CD8-positive, alpha-beta memory T cell (primary cell): ENCODE measurements at places on chromosomes 7 and 10.
A peak's percentile ranks its signal among the peaks of the same experiment; 100 is the strongest.

DNA sequence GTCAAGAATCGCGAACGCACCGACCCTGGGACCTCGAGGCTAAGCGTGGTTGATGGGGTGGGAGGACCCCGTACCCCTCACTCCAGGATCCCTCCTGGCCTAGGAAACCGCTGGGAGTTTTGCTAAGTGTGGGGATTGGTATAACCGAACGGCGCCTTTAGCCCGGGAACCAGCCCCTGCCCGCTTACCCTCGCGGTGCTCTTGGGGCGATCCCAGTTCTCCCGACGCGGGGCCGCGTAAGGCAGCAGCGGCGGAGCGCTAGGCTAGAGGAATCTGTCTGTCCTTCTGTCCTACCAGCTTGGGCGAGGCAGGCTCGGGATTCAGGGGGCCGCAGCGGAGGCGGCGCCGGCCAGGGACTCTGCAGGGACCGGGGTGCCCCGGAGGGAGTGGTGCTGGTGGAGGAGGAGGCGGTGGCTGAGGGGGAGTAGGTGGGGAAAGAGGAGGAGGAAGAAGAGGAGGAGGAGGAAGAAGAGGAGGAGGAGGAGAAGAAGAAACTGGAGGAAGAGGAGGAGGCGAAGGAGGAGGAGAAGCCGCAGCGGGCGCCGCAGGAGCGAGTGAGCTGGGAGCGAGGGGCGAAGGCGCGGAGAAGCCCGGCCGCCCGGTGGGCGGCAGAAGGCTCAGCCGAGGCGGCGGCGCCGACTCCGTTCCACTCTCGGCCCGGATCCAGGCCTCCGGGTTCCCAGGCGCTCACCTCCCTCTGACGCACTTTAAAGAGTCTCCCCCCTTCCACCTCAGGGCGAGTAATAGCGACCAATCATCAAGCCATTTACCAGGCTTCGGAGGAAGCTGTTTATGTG lies 439 bp upstream of the EMX2 start:
- no peak for DNase-seq

- DNase-seq, result no peak
Observed at GRCh38 chr10:11757454-11757820, 15.3 kb downstream of the ECHDC3 start.

DNA sequence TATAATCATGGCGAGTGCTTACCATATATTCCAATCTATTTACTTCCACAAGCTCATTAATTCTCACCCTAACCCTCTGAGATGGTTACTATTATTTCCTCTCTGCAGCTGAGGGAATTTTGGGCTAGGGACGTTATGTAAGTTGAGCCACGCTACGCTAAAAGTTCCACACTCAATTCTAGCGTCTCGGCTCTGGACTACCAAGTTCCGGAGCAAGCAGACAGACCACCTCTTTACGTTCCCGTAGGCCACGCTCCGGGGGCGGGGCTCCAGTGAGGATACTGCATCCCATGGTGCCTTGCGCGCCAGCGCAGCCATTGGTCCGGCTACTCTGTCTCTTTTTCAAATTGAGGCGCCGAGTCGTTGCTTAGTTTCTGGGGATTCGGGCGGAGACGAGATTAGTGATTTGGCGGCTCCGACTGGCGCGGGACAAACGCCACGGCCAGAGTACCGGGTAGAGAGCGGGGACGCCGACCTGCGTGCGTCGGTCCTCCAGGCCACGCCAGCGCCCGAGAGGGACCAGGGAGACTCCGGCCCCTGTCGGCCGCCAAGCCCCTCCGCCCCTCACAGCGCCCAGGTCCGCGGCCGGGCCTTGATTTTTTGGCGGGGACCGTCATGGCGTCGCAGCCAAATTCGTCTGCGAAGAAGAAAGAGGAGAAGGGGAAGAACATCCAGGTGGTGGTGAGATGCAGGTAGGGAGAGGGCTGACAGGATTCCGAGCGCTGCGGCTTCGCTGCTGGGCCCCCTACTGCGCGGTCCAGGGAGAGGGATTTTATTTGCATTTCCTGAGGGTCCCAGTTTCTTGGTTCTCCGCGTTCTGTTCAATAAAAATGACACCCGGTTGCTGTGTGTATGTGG lies at the start of gene KIF11:
KIF11 (plus strand) TSS at position 370 of the 858 bp plus-strand sequence; CDS start at position 616, 246 bp downstream.
- peak; percentile 97 for DNase-seq

GRCh38 chr7:124791426-124791825 lies 25.8 kb upstream of the GPR37 start:
- no peak for DNase-seq

DNA sequence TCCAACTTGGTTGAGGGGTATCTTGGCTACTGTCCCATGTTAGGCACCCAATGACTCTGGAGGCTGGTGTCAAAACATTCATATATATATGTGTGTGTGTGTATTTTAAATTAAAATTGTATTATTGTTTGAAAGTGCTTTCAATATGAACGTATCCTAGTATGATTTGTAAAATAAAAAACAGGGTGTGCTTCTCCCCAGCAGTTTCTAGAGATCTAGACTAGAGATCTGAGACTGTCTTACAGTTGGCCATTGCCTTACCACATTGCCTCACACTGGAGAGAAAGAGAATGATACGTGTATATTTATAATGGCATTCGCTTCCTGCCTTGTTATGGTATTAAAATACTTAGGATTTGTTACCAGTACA lies 1.2 kb downstream of the BAG3 start:
- DNase-seq, result peak; percentile 51

DNA sequence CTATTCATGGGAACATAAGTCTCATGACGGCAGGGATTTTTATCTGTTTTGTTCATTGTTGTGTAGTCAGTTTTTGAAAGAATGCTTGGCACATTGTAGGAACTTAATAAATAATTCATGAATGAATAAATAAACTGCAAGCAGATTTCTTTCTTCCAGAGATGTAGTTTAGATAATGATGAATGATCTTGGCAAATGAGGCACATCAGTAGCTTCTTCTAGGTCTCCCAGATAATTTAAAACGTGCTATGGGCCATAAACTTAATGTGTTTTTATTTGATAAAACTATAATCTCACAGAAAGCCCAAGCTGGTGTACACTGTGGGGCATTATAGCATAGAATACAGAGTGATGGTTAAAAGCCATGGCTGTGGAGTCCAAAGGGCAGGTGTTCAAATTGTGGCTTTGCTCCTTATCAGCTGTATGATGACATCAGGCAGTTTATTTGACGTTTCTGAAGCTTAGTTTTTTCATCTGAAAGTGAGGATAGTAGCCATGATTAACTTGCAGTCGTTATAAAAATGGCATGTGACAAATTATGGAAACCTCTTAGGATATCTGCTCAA lies 3.5 kb downstream of the MGAM start:
- DNase-seq, result no peak

GRCh38 chr10:31399631-31400030 lies 80.6 kb downstream of the ZEB1 start:
- no peak for DNase-seq

GRCh38 chr10:1212571-1213141 lies 156.5 kb downstream of the WDR37 start:
- no peak for DNase-seq

GRCh38 chr7:151626422-151627115 lies 106.9 kb upstream of the RHEB start:
- DNase-seq, result no peak

DNA sequence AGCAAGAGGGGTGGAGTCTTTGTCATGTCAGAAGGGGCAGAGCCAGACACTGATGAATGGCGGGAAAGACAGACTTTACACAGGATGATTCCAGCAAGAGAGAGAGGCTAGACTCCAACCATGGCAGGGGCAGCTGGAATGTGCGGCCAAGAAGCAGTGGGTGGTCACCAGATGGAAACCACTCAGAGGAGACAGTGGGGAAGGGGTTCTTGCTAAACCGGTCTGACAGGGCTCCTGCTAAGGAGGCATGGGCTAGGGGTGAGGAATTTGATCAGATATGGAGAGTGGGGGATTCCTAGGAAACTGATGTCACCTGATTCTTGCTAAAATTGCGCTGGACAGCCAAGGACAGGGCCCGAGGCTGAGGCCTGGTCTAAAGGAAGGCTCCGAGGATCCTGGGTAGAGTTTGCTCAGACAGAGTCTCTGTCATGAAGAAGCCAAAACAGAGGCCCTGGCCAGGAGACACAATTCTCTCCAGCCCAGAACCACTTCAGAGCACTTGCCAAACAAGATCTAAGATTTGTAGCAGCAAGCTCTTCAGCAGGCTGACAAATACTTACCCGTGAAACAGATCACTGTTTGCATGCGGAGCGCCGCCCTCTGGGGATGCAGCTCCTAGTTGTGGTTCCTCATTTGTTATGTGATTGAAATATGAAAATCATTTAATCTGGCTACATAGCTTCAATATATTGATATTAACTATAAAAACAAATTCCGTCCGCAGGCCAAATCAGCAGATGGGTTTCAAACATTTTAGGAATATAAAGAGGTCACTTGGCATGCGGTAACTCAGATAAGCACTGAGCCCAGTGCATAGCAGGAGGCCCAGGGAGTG lies 377.0 kb downstream of the TCERG1L start:
- no peak for DNase-seq
